ENCODE measurements at places on chromosomes 13 and 19.
A peak's percentile ranks its signal among the peaks of the same experiment; 100 is the strongest.

GRCh38 chr19:33947265-33947964, 150.7 kb downstream of the KCTD15 start:
- DNase-seq = no peak

GRCh38 chr19:5460748-5461147, 5.5 kb downstream of the ZNRF4 start:
- DNase-seq = no peak

DNA sequence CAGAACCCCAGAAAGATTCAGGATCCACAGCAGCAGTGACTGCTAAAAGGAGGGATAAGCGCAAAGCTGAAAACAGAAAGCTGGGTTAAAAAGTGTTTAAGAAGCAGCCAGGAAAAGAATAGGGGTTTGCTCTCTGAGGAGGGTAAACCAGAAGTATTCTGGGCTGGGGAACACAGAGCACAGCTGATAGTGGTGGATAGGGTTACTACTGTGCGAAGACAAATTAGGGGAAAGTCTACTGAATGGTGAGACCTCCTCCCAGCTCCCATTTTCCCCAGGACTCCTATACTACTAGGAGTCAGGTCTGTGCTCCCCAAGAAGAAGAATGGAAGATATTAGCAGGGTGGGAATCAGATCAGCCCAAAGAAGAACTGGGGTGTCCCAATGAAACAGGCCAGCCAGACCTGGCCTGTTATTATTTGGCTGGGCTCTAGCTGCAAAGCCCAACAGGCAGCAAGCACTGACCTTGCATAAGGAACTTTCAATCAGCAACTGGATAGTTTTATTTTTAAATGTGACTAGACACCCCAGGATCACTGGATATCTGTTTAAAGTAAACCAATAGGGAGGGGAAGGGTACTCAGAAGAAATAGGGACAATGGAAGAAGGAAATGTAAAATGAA, 43.5 kb upstream of the SERTM1 start:
- DNase-seq = no peak

DNA sequence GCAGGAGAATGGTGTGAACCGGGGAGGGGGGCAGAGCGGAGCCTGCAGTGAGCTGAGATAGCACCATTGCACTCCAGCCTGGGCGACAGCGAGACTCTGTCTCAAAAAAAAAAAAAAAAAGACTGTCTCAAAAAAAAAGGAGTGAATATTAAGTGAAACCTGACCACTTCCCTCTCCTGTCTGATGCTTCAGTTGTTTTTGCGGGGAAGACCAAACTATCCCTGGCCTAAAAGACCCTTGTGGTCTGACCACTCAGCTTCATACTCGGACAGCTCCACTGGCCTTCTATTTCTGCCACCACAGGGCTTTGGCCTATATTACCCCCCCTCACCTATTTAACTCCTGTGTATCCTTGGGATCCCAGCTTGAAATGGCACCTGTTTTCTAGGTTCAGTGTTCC, 2.3 kb downstream of the CLASRP start:
- no peak for DNase-seq

DNA sequence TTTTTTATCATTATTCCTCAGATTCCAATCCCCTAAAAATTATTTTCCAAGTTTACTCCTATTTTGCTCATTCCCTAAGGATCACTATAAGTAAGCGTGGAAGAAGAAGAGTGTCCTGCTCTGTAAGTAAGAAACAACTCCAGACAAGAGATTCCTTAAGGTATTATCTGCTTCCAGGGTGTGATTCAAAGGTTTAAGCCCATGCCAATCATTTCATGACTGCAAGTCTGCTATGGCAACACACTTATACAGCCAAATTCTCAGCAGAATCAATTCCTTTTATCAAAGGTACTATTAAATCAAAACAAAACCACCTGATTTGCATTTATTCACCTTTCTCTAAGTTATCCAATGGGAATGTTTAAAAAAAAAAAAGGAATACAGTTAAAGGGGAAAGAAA, 43.7 kb downstream of the FOXO1 start:
- DNase-seq = no peak

DNA sequence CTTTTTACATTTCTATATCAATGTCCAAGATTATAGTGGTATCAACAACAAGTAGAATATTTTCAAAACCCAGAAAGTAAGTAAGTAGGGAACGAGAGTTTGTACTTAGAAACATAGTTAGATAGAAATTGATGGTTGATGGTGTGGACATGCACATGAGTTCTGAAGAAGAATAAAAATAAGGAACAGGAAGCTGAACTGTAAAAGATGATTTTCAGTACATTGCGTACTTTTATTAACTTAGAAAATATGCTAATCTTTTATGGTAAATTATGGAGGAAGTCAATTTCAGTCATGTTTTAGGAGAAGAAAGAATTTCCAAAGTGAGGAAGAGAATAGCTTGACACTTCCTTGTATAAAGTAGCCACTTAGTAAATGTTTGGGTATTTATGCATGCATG, 12.3 kb upstream of the GPR18 start:
- no peak for DNase-seq

DNA sequence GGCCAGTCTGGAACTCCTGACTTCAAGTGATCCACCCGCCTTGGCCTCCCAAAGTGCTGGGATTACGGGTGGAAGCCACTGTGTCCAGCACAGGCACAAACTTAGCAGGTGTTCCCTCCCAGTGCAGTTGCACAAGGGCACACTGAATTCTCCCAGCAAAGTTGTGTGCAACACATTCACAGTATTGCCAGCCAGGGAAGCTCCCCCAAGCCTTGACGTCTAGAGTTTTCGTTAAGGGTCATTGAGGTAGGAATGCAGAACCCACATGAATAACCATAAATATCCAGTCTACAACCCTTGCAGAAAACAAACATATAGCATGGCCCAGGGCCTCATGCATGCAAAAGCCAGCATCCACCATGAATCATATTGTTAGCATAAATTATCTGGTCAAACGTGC, 3.3 kb upstream of the AURKC start:
- no peak for DNase-seq

DNA sequence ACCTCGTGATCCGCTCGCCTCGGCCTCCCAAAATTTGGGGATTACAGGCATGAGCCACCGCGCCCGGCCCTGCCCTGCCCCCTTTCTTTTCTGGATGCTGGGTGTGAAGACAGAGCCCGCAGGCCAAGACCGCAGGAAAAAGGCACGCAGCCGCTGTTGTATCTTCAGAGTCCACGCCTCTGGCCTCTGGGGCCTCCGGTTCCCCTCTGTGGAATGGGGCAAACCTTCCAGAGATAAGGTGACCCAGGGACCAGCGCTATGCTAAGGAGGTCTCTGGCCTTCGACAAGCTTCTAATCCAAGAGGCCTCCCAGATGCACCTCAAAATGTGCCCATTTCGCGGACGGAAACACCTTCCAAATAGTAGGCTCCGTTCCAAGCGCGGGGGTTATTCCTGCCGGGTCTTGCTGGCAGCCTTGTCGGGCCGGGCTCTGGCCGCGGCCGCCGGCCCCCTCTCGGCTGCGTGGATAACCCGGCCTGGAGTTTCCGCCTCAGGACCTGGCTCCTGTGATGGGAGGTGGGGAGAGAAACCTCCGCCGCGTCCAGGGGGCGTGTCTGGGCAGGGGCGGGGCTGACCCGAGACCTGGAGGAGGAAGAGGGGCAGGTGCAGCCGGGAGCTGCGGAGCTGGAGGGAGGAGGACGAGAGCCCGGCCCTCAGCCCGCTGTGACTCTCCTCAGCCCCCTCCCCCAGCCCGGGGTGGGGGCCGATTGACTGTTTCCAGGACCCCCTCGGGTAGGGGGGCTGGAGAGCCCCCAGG, 13.1 kb downstream of the TJP3 start:
- peak; percentile 85 for DNase-seq

- DNase-seq = no peak
Measured at GRCh38 chr13:47592256-47592655, 408.8 kb downstream of the SUCLA2 start.

- DNase-seq = no peak
Measured at GRCh38 chr13:97242755-97243497, 20.8 kb downstream of the MBNL2 start.

- DNase-seq = no peak
Measured at GRCh38 chr13:67841071-67841470, 610.9 kb upstream of the PCDH9 start.

GRCh38 chr19:50658441-50659317, 9.4 kb downstream of the C19orf81 start:
- DNase-seq = peak; percentile 47

DNA sequence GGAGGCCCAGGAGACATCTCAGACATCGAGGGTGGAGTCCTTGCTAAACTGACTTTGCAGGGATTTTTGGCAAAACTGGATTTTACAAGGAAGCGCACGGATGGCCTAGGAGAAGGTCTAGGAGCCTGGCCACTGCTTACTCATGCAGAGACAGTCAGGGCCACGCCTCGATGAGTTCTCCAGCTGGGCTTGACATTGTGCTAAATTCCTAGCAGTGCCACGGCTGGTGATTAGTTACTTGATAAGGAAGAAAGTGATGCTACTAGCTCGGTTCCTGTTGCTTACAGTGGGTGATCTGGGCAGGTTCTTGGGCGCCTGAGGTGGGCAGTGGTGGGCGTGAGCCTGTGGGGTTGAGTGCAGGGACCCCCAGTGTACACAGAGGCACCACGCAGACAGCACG, 143.4 kb downstream of the SOX1 start:
- no peak for DNase-seq

- no peak for DNase-seq
Measured at GRCh38 chr13:48161530-48162179, 66.8 kb upstream of the MED4 start.

GRCh38 chr13:51091839-51092238, 19.2 kb downstream of the C13orf42 start:
- DNase-seq = no peak

DNA sequence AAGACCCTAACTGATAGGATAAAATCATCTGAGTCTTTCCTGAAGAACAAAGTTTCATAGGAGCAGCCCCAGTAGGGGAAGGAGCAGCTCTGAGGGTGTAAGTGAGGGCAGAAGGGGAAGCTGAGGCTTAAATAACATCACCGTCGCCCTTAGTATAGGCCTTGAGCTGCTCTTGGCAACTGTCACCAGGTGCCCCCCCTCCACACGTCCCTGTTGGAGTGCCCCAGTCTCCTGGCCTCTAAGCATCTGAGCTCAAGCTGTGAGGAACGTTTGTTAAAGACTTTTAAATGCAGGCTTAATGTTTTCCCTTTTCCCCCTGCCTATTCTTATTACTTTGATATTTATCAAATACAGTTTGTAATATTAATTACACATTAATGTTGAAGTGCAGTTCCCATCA, 170.6 kb downstream of the ZIC5 start:
- DNase-seq = no peak

DNA sequence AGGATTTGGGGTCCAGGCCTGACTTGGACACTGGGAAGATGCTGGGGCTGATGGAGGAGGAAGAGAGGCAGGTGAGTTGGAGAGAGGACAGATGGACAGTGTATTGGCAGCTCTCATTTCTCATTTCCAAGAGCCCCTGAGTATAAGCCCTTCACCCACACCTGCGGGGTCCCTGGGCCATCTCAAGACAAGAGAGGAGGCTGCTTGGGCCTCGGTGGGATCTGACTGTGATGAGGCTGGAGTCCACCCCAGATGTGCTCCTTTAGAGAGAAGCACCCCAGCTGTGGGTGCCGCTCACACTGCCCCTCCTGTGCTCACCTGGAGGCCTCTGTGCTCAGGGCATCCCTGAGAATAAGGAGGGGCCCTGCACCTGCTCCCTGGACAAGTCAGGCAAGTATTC, 3.7 kb downstream of the LILRA2 start:
- DNase-seq = no peak

DNA sequence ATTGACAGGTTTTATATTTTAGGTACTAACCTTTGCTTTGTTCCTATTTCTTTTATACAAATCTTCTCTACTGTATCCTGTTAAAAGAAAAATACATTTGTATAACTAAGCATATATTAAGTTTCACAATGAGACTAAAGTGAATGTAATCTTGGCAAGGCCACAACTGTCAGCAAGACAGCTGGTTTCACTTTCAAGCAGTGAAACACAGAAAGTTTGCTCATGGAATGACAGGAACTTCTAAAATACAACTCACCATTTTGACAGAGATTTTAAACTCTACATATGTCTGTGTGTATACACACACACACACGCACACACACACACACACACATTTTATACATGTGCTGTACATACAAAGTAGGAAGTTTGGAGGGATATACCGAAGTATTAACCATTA, 53.3 kb downstream of the PARP4 start:
- DNase-seq = no peak

DNA sequence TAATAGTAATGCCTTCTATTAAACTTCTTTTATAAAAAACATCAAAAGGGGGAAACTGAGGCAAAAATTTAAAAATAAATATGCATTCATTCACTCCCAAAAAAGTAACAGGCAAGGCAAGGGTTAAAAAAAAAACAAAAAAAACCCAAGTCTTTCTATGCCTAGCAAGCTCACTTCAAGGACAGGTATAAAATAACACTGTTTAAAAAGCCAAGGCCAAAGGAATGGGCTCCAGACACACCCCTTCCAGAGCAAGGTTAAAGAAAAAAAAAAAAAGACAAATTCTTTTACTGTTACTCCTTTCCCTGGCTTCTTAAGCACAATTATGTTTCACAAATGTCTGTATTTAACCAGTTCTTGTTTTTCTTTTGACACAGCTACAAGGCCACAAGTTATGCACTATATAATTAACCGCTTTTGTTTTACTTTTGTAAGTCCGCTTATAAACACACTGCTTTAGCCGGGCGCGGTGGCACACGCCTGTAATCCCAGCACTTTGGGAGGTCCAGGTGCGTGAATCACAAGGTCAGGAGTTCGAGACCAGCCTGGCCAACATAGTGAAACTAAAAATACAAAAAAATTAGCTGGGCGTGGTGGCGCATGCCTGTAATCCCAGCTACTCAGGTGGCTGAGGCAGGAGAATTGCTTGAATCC, 3.6 kb downstream of the SIGLEC11 start:
- DNase-seq = no peak

DNA sequence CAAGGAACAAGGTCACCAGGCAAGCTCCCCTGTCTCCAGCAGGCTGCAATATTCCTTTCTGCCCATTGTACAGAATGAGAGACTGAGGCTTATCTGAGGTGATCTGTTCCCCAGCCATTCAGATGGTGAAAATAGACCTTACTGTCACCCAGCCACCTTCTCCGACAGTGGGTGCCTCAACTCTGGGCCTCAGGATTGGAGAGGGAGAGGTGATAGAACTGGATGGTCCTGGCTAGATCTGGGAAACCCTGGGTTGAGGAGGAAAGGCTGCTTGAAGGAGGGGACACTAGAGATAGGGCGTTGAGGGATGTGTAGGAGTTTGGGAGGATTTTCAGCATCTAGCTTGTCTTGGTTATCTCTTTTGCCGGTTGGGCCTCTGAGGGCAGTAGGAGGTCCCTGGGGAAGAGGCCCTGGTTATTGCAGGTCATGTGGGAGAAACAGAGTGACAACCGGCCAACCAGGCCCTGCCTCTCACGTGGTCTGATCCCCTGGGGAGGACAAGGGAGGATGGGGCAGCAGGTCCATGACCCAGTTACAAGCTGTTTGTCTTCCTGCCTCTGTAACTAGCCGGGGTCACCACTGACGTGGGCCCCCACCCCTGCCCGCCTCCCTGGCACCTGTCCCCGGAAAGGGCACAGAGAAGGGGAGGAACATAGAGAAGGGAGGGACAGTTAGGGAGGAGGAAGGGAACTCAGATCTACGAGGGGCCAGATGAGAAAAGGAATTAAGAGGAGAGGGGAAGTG, 8.2 kb downstream of the NFIC start:
- no peak for DNase-seq

Data from activated gamma-delta T cell treated with Interleukin-2 at 50 U/mL for 16 hours (primary cell).